Left renal cortex interstitium (tissue), 4 donors: ENCODE measurements at places on chromosomes 6 and 20.

- DNase-seq = no peak
Observed at GRCh38 chr20:32796981-32797451, 22.7 kb upstream of the MAPRE1 start.

- no peak for DNase-seq
Observed at GRCh38 chr6:36443471-36444428, 950 bp downstream of the KCTD20 start.

- DNase-seq = no peak
Observed at GRCh38 chr20:19564261-19564660, 193.8 kb upstream of the RIN2 start.

GRCh38 chr6:149313861-149314260 lies 3.7 kb upstream of the TAB2 start:
- no peak for DNase-seq
